ENCODE measurements at places on chromosomes 7 and 10.

DNA sequence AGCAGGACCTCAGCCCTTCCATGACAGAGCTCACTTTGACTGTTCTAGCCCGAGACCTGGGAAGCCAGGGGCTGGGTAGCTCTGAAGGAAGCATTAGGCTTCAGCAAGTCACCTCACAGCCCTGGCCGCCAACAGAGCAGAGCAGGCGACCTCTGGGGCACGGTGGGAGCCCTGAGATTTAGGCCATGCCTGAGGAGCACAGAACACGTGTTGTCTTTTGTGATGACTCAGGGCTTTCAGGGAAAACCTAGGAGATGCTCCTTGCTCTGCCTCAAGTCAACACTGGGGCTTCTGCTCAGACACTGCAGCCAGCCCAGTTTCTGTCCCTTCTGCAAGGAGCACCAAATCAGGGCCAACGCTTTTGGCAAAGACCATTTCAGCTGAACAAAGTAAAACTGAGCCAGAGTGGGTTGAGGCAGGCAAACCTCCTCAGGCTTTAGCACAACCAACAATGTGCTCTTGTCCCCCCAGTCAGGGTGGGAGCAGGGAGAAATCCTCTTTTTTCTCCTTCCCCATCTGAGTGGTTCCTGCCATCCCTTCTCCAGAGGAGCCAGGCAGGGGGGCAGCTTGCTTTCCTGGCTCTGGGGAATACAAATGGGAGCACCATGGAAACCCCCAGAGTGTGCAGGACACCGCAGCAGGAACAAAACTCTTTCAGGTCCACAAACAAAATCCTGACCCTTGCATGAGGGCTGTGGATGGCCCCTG lies 14.4 kb downstream of the CAMK2G start:
- H3K4me3 ChIP-seq, result no peak overlapping the region
- H3K36me3 ChIP-seq, result peaks cover 8% of the 10 kb centered on the region
- H3K4me1 ChIP-seq, result peaks cover 8% of the 10 kb centered on the region
- H3K27ac ChIP-seq, result no peak overlapping the region
- no peaks in the 10 kb centered on the region for H3K27me3 ChIP-seq

DNA sequence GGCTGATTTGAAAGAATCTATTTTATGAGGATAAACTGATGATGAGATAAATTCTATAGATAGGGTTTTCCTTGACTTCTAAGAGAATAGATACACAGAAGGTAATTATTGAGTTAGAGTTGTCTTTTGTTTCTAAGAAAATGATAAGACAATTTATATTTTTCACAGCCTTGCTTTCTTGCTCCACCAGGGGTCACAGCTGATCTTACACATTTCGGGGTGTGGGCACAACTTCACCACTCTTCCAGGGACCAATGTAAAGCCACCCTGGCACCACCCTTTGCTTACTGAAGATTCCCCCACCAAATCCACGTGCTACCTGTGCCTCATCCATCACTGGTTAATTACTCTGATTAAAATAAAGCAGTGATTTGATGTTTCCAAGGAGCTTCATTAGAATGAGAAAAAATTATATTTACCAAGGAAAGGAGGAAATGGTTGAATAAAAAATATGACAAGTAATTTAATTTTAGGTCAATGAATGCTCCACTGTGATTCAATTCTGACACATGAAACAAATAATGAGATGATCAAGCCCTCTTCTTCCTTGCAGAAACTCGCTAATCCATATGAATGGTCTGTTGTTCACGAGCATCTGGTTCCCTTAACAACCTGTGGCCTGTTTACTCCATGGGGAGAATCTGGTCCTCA lies 177.3 kb upstream of the TNS3 start:
- DNase-seq, result no peak
- H3K27ac ChIP-seq, result no peak overlapping the region
- no peak overlapping the region for H3K4me3 ChIP-seq
- H3K36me3 ChIP-seq, result no peaks in the 10 kb centered on the region

- peak; percentile 56 for DNase-seq
- no peaks in the 10 kb centered on the region for H3K36me3 ChIP-seq
- no peak overlapping the region for H3K27ac ChIP-seq
- no peak overlapping the region for H3K4me3 ChIP-seq
- no peaks in the 10 kb centered on the region for H3K4me1 ChIP-seq
- H3K27me3 ChIP-seq, result no peaks in the 10 kb centered on the region
Observed at GRCh38 chr10:58435297-58435985, 50.2 kb downstream of the TFAM start.

DNA sequence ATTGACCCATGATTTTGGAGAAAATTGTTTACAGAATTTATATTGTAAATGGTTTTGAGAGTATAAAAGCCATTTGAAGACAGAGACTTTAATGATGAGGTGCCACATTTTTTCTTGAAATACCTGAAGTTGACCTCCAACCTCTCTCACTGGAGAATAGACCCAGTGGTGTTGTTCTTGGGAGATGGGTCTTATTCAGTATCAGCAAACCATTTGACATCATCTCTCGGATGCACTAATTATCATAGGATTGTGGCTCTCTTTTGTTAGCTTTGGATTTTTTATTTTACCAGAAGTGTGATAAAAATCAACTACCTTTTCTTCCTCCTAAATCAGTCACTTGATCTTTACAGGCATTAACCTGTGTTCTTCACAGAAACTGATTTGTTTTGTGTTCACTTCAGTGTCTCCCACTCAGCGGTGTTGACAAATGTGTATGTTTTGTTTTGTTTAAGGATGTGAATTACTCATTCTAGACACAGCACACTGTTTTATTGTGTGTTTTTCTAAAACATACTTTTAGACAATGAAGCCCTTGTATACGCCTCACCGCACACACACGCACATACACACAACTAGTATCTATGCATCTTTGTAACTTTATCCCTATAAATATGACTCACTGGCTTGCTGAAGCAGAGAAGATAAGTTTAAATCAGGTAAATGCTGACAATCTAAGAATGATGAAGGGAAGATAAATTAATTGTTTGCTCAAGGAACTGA lies 455.6 kb downstream of the INHBA start:
- no peak overlapping the region for H3K4me3 ChIP-seq
- H3K36me3 ChIP-seq, result no peaks in the 10 kb centered on the region
- H3K27ac ChIP-seq, result no peak overlapping the region
- H3K27me3 ChIP-seq, result no peaks in the 10 kb centered on the region
- no peak for DNase-seq

GRCh38 chr7:17719998-17720397 lies 220.3 kb downstream of the SNX13 start:
- DNase-seq, result no peak
- no peak overlapping the region for H3K4me3 ChIP-seq
- no peaks in the 10 kb centered on the region for H3K4me1 ChIP-seq
- no peaks in the 10 kb centered on the region for H3K36me3 ChIP-seq

- no peaks in the 10 kb centered on the region for H3K27me3 ChIP-seq
- no peaks in the 10 kb centered on the region for H3K4me1 ChIP-seq
- H3K4me3 ChIP-seq, result no peak overlapping the region
- H3K27ac ChIP-seq, result no peak overlapping the region
- no peak for DNase-seq
Observed at GRCh38 chr10:22278441-22278782, 37.8 kb upstream of the COMMD3 start.

DNA sequence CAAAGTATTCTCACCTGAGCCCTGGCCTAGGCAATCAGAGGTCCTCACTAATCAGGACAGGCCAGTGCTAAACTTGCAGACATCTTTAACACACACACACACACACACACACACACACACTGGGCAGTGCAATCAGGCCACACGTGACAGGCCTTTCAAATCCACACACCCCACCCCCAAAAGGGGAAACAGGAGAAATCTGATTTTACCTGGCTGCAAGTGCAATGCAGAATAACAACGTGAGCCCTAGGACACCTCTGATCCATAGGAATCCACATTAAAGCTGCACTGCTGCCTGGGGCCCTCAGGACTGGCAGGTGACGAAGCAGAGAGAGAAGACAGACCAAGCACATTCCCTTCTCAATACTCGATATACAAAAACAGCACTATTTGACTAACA lies 218.9 kb downstream of the FAM107B start:
- peaks cover 17% of the 10 kb centered on the region for H3K4me1 ChIP-seq
- no peak overlapping the region for H3K4me3 ChIP-seq
- no peaks in the 10 kb centered on the region for H3K27me3 ChIP-seq
- no peak overlapping the region for H3K27ac ChIP-seq
- DNase-seq, result no peak

- no peaks in the 10 kb centered on the region for H3K4me1 ChIP-seq
- no peaks in the 10 kb centered on the region for H3K36me3 ChIP-seq
- no peaks in the 10 kb centered on the region for H3K27me3 ChIP-seq
- no peak overlapping the region for H3K4me3 ChIP-seq
- no peak for DNase-seq
- no peak overlapping the region for H3K27ac ChIP-seq
Observed at GRCh38 chr7:70647801-70648498, 484.0 kb upstream of the GALNT17 start.

GRCh38 chr7:14690075-14690474 lies 212.5 kb downstream of the DGKB start:
- H3K27me3 ChIP-seq, result no peaks in the 10 kb centered on the region
- no peak for DNase-seq
- H3K4me3 ChIP-seq, result no peak overlapping the region
- H3K27ac ChIP-seq, result no peak overlapping the region
- H3K36me3 ChIP-seq, result no peaks in the 10 kb centered on the region

Data from lung (tissue), 17 donors.